Stimulated activated CD4-positive, alpha-beta T cell treated with anti-CD3 and anti-CD28 coated beads, TNF-alpha, amount 100 ng/mL, for 1 hour (primary cell): ENCODE measurements at places on chromosomes 1 and 21.

- peak; percentile 33 for DNase-seq
These were observed 9.2 kb downstream of the RNU5D-1 start for GRCh38 chr1:44721485-44722361.

DNA sequence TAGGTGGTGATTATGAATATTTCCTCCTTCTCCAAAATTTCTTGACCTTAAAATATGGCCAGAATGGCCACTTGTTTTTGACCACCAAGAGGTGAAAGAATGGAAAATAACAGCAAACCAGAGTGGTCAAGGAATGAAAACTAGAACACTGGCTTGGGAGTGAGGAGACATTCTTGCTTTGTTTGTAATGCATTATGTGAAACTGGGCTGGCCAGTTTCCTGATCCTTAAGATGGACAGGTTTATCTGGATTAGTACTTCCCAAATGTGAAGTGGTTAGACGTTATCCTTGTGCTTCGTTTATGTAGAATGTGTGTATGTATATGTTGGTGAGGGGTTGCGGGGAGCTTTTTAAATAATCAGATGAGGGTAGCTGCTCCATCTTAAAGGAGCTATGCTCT, 12.8 kb downstream of the PLA2G4A start:
- no peak for DNase-seq

DNA sequence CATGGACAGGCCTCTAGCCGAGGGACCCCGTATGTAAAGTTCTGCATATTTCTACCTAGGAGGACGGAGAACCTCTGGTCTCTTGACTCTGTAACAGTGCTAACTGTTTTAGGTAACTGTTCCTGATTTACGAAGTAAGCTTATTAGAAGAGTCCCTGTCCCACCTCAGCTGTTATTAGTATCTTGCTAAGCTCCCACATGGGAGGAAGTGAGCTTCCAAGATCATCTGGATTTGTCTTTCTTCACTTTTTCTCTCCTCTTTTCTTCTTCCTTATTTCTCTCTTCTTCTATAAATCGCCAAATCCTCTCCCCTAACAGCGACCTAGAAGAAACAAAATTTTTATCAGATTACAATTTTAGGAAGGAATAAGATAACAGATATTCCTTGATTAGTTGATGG, 4.4 kb downstream of the CD53 start:
- no peak for DNase-seq

GRCh38 chr1:32931760-32932159, 30.6 kb upstream of the TMEM54 start:
- DNase-seq, result no peak

GRCh38 chr1:48750109-48750508, 26.6 kb downstream of the BEND5 start:
- no peak for DNase-seq

- no peak for DNase-seq
These were observed 13.5 kb downstream of the COL6A1 start for GRCh38 chr21:45994759-45995685.

- no peak for DNase-seq
These were observed 162.8 kb downstream of the PRDM16 start for GRCh38 chr1:3231826-3232225.

GRCh38 chr1:63199706-63200335, 122.5 kb upstream of the FOXD3 start:
- DNase-seq, result no peak

DNA sequence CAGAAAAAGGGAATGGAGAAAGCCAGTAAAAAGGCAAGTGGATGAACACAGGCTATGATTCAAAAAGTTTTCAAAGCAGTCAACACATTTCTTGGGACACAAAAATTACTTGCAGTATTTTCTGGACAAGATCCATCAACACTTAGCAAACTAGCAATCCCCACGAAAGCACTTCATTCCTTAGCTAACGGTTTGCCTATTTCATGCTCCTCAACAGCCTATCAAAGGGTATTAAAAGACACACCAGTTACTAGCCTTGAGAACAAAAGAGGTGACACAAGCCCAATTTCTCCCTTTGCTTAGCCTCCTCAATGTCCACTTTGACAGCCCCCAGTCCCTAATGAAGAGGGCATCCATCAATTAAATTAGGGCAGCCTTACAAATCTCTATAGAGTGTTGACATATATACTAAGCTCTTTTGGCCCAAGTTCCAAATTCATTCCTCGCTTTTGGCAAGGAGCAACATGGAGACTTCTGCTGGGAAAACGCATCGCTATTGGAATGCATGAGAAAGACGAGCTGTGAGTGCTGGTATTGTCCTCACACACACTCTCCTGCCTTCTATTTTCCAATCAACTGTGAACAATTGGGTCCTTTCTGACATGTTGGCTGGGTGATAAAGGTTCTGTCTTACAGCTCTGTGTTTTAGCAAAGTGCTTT, 180.0 kb downstream of the TNR start:
- no peak for DNase-seq

DNA sequence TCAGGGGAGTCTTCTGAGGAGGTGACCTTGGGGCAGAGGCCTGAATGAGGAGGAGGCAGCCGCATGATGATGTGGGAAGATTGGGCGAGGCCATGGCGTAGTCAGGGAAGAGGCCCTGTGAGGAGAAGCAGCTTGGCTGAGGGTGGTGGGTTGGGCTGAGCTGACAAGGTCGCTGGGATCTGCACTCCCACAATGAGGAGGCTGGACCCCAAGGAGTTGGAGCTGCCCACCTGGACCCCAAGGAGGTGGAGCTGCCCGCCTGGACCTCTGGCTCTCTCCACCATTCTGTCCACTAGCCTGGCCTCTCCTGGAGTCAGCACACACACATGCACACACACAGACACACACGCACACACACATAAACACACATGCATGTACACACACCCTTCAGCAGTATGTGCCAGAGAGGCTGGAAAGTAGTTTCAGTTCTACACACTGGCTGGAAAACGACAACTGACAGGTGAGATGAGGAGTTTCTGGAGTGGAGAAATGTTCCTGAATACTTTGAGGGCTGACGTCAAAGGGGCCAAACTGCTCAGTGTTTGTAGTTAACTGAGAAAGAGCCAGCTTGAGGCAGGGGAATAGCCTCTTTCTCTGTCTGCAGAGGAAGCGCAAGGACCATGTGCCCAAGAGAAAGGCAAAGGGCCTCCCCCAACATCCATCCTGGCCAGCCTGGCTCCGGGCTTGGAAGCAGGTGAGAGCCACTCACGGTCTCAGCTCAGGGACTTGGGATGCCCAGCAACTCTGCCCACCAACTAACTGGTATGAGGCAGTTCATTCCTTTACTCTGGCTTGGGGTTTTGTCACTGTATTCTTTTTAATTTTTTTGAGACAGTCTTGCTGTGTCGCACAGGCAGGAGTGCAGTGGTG, 7.1 kb downstream of the SMPDL3B start:
- no peak for DNase-seq

DNA sequence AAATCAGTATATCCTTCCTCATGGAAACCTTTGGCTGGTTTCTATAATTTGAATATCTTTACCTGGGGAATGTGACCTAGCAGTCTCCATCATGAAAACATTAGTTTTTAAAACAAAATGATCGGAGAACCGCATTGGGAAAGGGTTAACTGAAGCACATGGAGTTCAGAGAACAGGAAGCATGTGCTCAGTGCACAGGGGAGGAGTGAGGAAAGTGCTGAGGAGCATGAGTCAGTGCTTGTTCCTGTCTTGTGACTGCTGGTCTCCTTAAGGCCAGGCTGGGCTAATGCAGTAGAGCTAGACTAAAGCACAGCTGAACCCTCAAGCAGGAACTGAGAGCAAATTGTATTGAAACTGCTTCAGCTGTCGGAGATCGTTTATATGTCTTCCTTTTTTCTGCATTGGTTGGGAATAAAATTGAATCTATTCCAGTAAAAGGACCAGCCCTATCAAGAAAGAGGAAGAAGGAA, 5.8 kb downstream of the IFI16 start:
- DNase-seq, result peak; percentile 38

GRCh38 chr1:217605390-217605789, 25.5 kb downstream of the GPATCH2 start:
- no peak for DNase-seq

- DNase-seq, result no peak
These were observed 28.4 kb downstream of the WDR4 start for GRCh38 chr21:42850866-42851391.

DNA sequence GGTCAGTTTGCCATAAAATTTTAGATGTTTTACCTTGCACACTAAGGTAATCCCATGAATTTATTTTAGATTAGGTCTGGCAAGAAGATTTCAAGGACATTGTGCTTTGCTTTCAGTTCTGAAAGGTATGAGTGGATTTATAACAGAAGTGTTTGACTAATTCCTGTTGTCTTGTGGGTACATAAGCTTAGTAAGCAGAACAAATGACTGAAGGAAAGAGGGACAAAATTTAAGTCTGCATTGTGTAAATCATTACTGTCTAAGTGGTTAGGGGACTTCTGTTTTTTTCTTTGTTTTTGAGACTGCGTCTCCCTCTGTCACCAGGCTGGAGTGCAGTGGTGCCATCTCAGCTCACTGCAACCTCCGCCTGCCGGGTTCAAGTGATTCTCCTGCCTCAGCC, 60.1 kb downstream of the PKN2 start:
- DNase-seq, result no peak

DNA sequence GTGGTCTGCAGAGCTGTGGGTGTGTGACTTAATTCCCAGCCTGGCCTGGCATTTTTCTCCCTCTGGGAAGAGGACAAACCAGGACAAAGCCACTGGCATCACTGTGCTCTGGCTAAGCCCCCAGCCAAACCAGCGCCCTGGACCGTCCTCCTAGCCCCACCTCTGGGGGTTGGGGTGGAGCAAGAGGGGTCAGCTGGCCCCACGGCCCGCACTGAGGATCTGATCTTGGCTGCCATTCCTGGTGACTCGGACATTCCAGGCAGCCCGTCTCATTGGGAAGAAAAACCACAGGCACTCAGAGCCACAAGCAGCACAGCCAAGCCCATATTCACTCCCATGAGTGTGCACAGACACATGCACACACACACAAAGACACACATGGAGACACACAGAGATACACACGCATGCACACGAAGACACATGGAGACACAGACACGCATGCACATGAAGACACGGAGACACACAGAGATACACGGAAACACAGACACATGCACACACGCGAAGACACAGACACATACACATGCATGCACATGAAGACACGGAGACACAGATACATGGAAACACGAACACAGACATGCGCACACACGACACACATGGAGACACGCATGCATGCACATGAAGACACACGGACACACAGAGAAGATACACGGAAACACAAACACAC, 2.3 kb upstream of the MXRA8 start:
- DNase-seq, result no peak

DNA sequence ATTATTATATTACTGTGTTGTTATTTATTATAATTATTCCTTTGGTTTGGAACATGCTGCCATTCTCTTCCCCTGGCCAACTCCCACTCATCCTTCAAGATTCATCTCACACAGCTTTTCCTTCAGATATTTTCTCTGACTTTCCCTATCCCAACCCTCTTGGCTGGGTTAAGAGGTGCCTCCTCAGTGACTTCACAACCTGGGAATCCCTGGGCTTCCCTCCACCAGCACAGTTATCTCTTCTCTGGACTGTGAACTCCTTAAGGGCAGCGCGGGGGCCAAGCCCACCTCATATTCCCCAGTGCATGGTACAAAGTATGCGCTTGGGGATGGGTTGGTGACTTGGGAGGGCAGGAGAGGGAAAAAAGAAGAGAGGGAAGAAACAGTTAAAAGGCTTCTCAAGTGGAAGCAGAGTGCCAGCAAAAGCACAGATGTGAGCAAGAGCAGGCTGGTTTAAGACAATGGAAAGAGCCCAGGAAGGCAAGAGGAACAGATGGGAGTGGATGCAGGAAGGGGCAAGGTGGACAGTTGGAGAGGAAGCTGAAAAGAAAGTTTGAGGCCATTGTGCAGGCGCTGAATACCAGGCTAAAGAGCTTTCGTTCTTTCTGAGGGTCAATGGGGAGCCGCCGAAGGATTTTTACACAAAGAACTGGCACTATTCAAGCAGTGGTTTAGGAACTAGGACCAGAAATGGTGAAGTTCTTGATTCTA, 132.3 kb downstream of the BEND5 start:
- no peak for DNase-seq
